CD4-positive, alpha-beta T cell treated with Interleukin-12 subunit alpha and Interleukin-12 subunit beta, for 1 hour (primary cell): ENCODE measurements at places on chromosomes 3 and 15.
A peak's percentile ranks its signal among the peaks of the same experiment; 100 is the strongest.

- DNase-seq, result no peak
Measured at GRCh38 chr15:73660455-73660854, 23.7 kb upstream of the CD276 start.

DNA sequence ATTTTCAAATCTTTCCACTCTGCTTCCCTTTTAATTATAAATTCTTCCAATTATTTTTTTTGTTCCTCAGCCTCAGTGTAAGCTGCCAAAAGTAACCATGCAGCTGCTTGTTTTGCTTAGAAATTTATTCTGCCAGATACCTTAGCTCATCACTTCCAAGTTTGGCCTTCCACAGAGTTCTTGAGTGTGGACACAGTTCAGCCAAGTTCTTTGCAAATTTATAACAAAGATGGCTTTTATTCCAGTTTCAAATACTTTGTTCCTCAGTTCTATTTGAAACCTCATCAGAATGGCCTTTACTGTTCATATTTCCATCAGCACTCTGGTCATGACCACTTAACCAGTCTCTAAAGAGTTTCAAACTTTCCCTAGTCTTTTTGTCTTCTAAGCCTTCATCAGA, 10.3 kb downstream of the RTP1 start:
- DNase-seq, result no peak

GRCh38 chr15:36645106-36645505, 65.7 kb downstream of the CDIN1 start:
- no peak for DNase-seq

GRCh38 chr3:52456800-52457183, 1.4 kb downstream of the NISCH start:
- DNase-seq, result no peak

DNA sequence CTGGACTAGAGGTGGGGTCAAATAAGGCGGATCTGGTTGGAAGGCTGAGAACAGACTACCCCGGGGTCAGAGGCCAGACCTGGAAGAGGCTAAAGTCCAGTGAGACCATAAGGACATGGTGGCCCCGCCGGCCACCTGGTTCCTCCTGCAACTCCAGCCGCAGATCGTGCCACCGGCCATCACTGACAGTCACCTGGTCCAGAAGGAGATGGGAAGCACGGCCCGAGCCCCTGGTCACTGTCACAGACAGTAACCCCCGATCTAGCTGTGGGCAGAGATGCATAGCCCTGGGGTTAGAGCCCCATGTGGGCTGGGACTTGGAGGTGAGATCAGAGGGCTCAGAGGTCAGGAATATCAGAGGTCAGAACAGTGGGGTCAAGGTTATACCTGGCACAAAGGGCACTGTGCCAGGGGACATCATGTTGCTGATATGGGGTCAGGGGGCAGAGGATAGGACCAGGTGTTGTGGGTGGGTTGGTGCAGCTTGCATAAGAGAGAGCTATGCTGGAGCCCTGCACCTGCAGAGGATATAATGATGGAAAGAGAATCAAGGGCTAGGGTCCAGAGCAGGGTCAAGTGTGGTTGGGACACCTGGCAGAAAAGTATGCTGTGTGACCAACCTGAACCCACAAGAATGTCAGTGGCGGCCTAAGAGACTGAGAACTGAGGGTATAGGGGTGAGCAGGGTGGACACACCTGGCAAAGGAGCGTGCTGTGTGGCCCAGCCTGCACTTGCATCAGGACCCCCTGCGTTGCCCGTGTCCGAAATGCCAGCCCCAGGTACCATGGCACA, 9.6 kb downstream of the CELSR3 start:
- DNase-seq, result no peak

DNA sequence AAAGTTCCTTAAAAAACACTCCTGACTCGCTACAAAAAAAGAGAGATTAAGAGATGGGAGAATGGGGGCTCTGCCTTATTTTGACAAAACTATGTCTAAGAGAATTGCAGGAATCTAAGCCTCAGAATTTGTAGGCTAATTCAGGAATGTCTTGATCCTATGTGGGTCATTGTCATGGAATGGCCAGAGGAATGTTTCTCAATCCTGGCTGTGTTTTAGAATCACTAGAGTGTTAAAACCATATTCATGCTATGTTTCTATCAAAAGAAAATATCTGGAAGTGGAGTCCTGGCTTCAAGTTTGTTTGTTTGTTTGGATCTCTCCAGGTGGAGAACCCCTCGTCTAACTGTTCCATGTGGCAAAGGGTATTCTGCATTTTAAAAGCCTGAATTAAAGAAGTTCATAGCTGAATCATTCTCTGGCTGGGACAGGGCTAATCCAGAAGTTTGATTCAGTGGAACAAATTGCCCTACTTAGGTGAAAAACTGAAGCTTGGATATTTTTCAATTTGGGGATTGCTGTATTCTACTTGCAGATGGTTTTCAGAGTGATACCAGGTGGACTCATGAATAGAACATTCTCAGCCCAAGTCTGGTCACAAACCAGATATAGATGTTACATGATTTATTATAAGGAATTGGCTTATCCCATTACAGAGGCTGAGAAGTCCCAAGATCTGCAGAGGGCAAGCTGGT, 28.2 kb downstream of the GJD2 start:
- no peak for DNase-seq

GRCh38 chr3:152383136-152383606, 114.4 kb downstream of the MBNL1 start:
- DNase-seq, result no peak

- no peak for DNase-seq
Measured at GRCh38 chr3:131540143-131540542, 37.4 kb upstream of the MRPL3 start.

DNA sequence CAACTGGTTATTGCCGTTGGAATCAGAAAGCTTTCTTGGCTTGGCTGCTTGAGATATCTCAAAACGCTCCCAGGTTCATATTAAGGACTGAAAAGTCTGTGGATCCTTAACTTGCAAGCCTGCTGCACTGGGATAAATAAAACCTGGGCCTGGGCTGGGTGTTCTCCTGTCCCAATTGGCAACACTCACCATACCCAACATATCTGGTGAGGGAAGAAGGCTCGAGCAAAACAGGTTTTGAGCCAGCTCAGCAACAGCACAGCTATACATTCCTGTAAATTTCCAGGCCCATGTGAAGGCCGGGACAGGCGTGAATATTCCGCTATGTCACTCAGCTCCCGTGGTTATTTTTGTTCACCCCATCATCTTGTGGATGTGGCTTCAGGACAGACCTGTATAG, 169.0 kb upstream of the BCL6 start:
- no peak for DNase-seq

- DNase-seq, result no peak
Measured at GRCh38 chr15:85331655-85332285, 48.6 kb upstream of the AKAP13 start.

DNA sequence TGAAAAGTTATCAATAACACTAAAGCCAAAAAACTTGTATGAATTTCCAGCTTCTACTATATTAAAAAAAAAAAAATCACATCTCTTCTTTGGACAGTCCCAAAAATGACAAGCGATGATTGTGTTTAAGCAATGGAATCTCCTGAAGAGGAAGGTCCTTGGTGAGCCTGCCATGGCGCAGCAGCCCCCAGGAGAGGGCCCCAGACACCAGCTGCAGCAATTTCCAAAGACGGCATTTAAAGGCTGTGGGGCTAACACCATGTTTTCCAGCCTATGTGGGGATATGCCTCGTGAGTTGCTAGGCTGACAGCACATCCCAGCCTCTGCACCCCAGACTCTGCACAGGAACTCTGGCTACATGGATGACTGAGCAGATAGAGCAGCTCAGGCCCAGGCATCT, 14.7 kb downstream of the SKIC8 start:
- DNase-seq, result no peak

- DNase-seq, result no peak
Measured at GRCh38 chr3:50656417-50657195, 18.1 kb upstream of the DOCK3 start.

DNA sequence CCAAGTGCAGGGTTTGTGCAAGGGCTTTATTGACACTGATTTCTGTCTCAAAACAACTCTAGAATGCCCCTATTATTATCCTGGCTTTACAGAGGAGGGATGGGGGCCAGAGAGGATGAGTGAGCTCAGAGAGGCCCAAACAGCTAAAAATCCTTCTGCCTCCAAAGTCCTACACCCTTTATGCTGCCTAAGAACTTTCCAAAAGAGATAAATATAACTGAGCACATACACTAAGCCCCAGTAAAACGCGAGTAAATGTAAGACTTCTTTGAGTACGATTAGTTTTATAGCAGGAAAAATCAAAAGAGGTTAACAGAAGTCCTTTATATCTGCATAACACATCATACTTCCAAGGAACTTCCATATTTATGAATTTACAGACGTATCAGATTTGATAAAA, 149.1 kb downstream of the CTNNB1 start:
- no peak for DNase-seq

DNA sequence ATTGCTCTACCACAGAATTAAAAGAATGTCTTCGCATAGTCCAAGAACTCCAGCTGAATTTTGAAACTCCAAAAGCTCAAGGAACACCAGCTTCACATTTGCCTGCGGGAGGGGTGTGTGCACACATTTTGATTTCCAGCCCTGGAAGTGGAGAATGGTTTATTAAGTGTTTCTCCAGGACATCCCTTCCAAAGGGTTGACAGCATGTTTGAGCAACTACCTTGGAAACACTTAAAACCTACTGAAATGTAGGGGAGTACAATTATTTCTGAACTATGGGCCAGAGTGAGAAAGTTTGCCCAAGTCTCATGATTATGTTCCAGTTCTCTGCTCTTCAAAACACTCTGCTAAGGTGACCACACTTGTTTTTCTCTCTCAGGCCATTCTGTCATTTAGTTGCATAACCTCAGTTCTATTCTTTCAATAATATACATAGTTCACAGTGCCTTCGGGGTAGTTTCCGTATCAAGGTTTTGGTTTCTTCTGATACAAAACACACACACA, 7.9 kb downstream of the ACP3 start:
- DNase-seq, result no peak

GRCh38 chr3:134594331-134594741, 56.5 kb downstream of the KY start:
- DNase-seq, result no peak

- no peak for DNase-seq
Measured at GRCh38 chr3:37627951-37628620, 233.6 kb upstream of the CTDSPL start.

GRCh38 chr15:71201477-71201876, 86.2 kb downstream of the THSD4 start:
- DNase-seq, result no peak

DNA sequence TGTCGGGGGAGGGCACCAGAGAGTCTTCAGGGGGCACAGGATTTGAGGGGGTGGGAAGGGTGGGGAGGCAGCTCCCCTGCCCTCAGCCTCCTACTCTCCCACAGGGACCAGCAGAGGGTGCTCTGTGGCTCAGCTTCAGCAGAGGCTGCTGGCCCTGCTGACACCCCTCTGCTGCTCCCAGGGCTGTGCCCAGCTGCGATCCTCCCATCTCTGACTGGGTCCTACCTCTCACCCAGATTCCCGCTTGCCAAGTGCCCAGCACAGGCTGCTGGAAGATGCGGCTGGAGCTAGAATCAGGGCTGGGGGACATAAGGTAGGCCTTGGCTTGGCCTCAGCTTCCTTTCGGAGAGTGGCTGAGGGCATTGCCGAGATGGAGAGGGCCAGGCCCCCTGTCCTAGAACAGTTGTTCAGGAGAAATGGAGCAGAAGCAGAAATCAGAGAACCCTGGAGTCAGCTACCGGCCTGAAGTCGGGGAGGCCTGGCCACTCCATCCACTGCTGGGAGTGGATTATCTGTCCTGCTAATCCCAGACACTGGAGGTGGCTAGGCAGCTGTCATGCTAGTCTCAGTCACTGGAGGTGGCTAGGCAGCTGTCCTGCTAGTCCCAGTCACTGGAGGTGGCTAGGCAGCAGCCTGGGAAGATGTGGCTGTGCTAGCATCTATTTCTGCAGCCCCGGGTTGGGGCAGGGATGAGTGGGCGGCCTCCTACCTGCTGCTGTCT, 3.9 kb downstream of the GRM2 start:
- DNase-seq, result no peak

- no peak for DNase-seq
Measured at GRCh38 chr3:66021731-66022131, 17.0 kb downstream of the MAGI1 start.

GRCh38 chr3:62665627-62666437, 209.4 kb downstream of the CADPS start:
- peak; percentile 8 for DNase-seq

DNA sequence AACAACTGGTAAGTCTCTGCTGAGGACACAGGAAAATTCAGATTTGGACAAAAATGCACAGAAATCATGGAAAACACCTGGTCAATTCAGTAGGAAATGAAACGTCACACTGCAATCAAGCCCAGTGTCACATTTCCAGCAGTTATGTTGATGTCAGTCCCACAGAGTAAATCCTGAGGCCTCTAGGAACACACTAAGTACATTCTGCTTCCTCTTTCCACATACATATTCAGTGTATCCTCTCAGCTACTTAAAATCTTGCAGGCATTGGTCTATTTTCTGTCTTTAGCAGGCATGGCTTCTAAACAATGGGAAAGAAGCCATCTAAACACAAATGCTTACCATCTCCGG, 207.8 kb downstream of the PLCL2 start:
- no peak for DNase-seq

- DNase-seq, result no peak
Measured at GRCh38 chr3:189838291-189838690, 207.1 kb downstream of the TP63 start.

GRCh38 chr3:52128118-52128683, 26.0 kb downstream of the POC1A start:
- DNase-seq, result no peak

DNA sequence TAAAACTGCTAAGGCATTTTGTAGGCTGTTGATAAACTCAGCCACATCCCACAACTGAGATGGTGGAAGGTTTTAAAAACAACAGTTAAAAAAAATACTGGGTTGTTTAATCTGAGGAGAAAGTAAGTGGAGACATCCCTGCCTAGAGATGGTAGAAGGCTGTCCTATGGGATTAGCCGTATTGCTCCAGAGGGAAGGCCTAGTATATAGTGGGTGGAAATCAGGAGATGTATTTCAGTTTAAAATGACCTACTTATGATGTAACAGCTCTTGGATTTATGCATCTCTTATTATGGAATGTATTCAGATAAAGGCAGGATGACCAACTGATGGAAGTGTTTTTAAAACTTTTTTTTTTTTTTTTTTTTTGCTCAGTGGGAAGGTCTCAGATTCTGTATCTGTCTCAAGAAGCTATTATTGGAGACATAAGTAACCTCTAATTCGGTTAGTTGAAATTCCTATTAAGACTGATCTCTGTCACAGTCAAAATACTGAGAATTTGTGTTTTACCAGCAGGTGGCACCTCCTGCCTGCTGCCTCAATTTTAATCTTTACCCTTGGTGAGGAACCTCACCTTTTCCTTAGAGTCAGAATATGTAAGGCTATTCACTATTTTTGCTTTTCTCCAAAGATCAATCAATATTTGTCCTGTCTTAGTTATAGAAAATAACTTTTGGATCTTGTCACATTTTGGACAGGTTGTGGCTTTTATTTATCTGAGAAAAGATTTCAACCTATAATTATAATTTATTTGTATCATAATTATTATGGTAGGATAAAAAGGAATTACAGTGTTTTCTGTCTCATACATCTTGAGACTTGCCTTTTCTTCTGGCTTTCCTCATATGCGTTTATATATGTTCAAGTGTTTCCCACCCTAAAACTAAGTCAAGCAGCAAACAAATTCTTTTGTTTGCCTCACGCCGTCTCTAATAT, 63.0 kb downstream of the VPS8 start:
- DNase-seq, result peak; percentile 11

GRCh38 chr3:143961342-143961741, 10.3 kb upstream of the DIPK2A start:
- no peak for DNase-seq
